Esophagus squamous epithelium (tissue), 5 donors: ENCODE measurements at places on chromosomes 2 and 18.

DNA sequence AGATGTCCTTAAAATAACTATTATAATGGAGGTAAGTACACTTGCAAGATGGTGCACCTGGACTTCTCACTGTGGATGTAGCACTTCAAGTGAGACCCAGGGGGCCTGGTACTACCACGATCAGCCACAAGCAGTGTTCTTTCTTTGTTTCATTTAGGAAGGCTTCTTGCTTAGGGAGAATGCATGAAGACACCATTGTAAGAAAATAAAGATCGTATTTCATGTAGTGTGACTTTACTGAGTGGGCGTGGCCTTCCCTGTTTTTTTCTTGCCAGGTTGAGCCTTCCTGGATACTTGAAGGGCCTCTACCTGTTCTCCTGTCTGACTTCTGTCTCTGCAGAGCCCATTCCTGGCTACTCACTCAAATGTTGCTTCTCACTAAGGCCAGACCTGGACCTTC, 615.6 kb upstream of the SOX11 start:
- DNase-seq: no peak

- no peak for DNase-seq
These were observed 896.4 kb downstream of the TDRD15 start for GRCh38 chr2:22020091-22020742.

- no peak for DNase-seq
These were observed 256.7 kb upstream of the SETBP1 start for GRCh38 chr18:44423814-44424644.

DNA sequence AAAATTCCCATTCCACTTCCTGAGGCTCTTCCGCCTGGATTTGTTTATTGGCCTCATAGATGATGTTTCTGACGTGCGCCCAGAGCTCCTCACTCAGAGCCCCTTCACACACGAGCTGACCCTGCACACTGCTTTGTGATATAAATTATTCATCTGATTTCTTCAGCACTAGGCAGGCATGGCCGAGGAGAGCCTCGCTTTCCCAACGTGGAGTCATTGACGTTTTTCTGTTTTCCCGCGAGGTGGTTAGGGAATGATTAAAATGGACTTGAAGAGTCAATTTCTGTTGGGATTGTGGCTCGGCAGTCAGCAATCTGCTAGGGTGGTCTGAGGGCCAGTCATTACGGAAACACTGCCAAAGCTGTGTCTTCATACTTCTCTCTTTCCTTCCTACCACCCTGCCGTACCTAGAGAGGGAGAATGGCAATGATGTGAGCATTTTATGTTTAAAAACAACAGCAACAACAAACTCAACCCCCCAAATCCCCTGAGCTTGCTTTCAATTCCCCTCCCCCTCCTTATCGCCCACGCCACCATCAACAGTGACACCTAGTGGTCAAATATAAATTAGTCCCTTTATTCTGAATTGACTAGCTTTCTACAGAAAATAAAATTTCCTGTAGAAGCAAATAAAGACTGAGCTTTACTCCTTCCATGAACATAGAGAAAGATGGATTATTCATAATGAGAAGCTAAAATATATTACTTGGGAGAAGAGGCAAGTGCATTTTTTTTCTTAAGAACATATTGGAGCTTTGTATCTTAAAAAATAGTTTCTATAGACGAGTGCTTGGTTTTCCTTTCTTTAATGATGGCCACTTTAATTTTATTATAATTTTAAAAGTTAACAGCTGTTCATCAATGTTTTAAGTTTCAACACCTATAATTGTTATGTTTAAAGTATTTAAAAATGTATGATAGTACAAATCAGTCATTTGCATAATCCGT, 285.1 kb downstream of the MTX2 start:
- no peak for DNase-seq

DNA sequence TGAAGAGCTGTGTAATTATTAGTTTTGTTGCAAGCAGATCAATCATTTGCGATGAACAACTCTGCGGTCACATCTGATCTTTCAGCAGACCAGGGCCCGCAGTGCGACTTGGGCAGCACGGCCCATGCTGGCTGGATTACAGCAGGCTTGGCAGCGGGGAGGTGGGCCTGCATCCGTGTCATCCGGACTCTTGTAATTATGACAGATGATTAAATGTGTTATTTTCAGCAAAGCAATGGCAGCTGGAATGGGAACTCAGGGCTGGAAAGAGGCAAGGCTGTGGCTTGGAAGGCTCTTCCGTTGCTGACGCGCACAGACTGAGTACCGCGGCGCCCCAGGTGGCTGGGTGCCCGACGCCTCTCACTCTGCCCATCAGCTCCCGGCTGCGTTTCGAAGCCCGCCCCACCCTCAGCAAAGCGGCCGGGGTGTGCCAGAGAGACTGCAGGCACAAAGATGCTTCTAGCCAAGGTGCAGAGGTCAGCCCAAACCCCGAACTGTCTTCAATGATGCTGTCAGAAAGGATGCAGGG, 397.4 kb upstream of the SALL3 start:
- DNase-seq: no peak

DNA sequence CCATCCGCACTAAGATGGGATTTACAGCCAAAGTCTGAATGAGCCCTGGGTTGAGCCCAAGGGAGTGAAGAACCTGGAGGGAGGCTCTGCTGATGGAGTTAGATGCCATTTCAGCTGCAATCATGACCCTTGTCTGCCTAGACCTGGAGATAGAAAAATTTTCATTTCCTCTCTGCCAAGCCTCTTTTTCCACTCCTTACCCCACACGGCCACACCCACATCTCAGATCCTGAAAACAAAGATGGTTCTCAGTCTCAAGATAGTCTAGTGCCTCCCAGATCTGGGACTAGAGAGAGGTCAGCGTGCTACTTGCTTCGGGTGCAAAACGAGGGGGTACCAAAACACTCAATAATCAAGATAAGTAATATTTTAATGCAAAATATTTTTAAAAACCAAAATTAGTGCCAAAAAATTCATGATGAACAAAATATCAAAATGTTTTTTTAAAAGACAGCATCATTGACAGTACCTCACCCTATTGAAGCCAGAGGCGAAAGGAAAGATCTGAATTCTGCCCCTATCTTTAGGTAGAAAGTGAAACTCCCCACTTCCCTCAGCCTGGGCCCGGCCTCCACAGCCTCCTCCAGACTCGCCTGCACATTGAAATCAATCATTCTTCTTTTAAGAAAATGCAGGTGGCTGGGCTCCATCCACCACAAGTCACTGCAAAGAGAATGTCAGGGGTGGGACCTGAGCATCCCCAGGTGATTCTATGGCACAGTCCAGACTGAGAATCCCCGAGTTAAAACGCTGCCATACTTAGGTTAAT, 57.8 kb upstream of the GPR45 start:
- DNase-seq: no peak
